Activated CD8-positive, alpha-beta memory T cell treated with anti-CD3 and anti-CD28 coated beads for 1 hour (primary cell): ENCODE measurements at places on chromosomes 2 and 18.

- no peak for DNase-seq
Observed at GRCh38 chr2:239015218-239015900, 167.5 kb downstream of the TWIST2 start.

DNA sequence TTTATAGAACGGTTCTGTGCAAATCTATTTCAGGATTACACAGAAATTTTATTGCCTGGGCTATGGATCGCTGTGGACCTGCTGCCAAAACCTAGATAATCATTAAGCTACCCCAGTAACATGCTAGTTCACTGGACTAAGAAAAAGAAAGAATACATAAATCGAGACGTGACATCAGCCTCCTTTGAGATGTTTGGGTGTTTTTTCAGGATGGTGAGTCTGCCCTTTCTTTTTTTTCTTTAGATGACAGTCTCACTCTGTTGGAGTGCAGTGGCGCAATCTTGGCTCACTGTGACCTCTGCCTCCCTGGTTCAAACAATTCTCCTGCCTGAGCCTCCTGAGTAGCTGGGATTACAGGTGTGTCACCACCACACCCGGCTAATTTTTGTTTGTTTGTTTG, 52.0 kb downstream of the FHOD3 start:
- DNase-seq: no peak

- no peak for DNase-seq
Observed at GRCh38 chr2:172806996-172807395, 71.4 kb downstream of the RAPGEF4 start.

GRCh38 chr2:184463102-184463865, 135.0 kb upstream of the ZNF804A start:
- DNase-seq: no peak

- no peak for DNase-seq
Observed at GRCh38 chr2:200264631-200265030, 41.9 kb upstream of the SPATS2L start.

- no peak for DNase-seq
Observed at GRCh38 chr18:69963196-69963595, 15.5 kb upstream of the CD226 start.

GRCh38 chr2:55771612-55772011, 78.0 kb upstream of the PNPT1 start:
- DNase-seq: no peak

GRCh38 chr2:56410140-56410539, 226.3 kb downstream of the CCDC85A start:
- no peak for DNase-seq

DNA sequence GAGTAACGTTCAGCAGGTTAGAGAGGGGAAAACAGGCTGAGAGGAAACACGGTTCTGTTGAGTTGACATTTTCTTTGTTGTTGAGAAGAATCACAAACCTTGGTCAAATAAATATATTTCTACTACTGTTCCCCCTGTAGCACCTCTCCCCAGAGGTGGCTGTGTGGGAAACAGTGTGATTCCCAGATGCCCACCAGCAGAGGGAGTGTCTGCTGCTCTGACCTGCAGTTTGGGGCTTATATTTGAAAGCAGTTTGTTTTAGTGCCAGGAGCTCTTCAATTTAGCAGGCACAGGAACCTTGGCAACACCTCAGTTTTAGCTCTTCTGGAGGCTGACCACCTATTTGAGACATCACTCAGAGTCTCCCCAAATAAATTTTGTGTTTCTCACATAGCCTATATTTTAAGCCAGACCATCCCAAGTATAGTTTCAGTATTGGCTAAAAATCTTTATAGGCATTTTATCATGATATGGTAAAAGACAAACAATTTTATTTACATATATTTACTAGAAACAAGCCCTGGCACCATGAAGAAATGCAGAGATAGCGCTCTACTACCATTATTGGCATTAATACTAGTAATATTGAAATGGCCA, 75.7 kb downstream of the PIK3C3 start:
- DNase-seq: no peak

DNA sequence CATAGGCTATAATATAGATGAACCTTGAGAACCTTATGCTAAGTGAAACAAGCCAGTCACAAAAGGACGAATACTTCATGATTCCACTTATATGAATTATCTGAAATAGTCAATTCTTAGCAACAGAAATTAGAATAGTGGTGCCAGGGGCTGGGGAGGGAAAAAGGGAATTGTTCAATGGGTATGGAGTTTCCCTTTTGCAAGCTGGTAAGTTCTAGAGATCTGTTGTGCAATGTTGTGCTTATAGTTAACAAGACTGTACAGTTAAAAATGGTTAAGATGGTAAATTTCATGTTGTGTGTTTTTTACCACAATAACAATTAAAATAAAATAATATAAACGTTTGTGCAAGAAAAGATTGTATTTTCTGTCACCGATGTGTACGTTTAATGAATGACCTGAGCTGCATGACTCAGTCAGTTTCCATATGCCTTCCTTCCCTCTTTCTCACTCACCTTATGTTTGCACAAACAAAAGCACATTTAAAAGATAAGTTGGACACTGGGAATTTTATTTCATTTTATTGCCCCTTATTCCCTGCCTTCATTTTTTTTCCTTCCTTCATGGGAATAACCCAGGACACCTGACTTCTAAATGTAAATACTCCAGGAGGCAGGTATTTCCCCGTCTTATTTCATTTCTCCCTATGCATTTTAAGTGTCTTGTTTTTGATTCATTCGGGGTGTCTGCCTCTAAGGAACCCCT, 143.7 kb upstream of the TTC39C start:
- DNase-seq: no peak

DNA sequence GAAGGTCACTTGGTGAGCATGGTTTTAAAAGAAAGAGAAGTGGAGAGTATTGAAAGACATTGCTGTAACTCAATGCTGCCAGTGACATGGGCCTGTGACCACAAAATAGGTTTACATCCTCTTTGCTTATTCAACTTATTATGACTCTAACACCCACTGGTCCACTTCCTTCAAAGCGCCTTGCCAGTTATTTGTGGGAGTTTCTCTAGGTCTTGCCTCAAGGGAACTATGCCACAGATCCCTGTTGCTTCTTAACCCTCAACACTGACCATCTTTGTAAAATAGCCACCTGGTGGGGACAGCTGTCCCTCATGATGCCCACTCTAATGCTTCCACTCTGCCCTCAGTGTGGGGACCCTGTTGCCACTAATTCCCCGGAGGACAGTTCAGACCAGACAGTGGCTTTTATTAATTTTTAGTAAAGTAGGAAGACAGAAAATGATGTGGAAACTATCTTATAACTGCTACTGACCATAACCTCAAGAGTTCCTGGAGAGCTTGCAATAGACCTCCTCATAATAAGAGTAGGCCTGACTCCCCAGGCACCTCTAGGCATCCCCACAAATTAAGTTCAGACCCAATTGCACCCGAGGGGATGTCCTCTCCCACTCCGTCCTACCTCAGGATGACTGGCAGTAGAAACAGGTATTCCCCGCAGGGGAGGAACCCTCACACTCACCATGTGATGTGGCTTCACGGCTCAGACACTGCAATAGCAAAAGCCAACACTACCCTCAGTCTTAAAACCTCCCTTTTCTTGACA, 31.3 kb upstream of the SLC25A52 start:
- no peak for DNase-seq

GRCh38 chr18:45171679-45172191, 443.5 kb upstream of the SLC14A2 start:
- no peak for DNase-seq

DNA sequence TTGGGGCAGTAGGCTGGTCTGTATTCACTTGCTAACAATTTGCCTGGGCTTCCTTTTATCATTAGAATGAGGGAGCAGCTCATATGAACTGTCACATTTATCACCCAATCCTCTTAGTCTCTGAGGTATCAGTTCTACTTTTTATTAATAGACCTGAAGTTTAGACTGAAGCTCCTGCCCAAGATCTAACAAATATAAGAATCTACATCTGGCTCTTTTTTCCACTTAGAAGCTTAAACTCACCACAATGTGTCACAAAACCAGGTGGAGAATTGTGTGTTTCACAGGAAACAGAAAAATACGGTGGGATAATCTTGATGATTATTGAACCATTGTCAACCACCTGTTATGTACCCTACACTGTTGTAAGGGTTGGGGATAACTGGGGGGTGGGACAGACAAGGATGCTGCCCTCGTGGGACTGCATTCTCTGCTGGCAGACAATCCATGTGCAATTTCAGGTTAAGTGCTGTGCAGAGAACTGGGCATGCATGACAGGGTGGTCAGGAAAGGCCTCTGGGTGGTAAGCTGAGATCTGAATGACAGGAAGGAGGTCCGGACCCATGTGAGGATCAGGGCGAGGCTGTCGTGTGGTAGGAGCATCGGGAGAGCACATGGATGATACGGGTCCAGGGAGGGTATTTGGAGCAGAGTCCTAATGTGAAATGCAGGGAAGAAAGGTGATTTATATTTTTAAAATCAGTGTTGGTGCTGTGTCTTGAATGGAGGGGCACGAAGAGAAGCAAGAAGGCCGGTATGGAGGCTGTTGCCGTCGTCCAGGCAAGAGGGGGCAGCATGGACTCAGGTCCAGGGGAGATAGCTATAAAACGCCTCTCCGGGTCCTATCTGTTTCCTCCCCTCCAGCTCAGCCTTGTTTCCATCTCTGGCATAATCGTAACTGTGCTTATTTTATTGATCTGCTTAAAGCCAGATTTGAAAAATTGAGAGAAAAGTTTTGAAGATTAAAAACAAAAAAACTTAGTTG, 17.6 kb downstream of the MYL12B start:
- DNase-seq: no peak

DNA sequence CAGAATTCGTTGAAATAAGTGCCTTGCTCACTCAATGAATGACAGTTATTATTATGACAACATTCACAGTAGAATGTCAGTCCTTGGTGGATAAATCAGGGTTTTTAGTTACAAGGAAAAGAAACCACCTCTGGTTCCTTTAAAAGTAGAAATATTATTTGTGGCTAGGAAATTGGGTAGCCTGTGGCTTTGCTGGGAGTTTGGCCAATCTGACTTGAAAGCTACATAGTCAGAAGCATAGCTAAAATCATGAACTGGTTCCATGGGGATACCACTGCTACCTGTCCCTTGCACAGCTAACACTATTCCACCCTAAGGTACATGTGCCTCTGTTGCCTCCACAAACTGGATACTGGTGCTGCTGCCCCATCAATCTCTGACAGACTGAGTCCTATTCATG, 12.8 kb upstream of the SMCHD1 start:
- no peak for DNase-seq

- no peak for DNase-seq
Observed at GRCh38 chr2:216508229-216508628, 9.6 kb downstream of the RPL37A start.

GRCh38 chr2:185142677-185143076, 544.3 kb downstream of the ZNF804A start:
- no peak for DNase-seq
